ENCODE measurements at places on chromosomes 11 and 22.

GRCh38 chr11:65431451-65432099 lies 9.0 kb downstream of the NEAT1 start:
- peak; percentile 32 for DNase-seq

DNA sequence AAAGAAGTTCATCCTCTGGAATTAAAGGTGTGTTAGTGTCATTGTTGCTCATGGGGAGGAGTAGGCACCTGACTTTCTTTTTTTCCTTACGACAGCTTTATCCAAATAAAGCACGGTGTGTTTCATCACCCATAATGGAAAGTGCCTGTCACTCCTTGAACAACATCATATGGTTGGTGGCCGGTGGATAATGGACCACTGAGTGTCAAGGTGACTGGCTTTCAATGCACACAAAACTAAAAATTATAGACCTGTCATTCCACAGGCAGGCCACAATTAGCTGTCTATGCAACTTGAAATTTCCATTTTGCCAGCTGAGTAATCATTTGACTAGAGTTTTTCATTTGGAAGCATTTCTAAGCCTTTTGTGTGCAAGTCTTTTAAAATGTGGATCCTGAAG lies 45.0 kb upstream of the MPPED2 start:
- no peak for DNase-seq

DNA sequence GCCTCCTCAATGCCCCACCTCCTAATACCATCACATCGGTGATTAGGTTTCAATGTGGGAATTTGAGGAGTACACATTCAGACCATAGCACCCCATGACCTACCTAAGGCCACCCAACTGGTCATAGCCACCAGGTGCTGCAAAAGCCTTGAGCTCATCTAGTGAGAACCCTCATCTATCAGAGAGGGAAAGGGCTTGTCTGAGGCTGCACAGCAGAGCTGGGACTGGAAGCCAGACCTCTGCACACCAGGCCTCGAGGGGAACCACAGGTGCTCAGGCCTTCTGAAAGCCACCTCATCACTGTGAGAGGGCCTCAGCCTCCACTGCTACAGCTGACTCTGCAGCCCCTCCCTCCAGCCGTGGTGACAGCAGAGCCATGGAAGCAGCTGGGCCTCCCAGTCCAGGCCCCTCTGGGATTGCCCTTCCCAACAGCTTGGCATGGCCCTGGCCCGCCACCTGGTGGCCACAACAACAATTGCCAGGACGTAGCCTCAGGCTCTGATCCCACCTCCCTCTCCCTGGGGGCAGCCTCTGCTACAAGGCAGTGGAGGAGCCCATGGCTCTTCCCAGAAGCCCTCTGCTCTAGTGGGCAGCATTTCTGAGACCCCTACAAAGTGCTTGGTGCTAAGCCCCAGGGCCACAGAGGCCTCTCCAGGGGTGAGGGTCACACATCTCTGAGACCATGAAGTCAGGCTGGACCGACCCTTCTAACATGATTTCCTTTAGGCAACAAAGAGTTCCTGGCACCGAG lies 41.0 kb upstream of the PRDM11 start:
- DNase-seq, result peak; percentile 68

DNA sequence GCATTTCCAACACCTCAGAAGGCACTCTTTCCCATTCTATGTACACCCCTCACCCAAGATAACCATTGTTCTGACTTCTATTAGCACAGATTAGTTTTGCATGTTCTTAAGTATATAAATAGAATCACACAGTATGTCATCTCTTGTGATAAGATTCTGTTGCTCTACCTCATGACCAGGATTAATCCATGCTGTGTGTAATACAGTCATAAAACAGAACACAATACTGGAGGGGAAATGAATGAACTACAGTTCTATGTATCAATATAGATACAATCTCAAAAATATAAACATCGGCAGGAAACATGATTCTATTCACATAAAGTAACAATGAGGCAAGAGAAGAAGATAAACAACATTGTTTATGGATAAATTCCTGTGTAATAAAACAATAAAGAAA lies 151.5 kb downstream of the ATG16L2 start:
- DNase-seq, result no peak

DNA sequence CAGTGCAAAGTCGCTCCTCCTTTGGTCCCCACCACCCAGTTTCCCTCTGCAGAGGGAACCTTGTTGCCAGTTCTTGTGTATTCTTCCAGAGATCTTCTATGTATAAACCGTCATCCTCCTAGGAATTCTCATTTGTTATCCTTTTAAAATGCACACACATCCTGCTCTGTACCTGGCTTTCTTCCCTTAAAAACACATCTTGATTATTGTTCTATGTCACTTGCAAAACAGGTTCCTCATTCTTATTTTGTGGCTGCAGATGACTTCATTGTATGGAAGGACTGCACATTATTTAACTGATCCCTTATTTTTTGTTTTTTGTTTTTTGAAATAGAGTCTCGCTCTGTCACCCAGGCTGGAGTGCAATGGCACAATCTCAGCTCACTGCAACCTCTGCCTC lies 26.6 kb upstream of the SYT7 start:
- no peak for DNase-seq

GRCh38 chr11:119154178-119154577 lies 5.3 kb downstream of the ABCG4 start:
- no peak for DNase-seq

DNA sequence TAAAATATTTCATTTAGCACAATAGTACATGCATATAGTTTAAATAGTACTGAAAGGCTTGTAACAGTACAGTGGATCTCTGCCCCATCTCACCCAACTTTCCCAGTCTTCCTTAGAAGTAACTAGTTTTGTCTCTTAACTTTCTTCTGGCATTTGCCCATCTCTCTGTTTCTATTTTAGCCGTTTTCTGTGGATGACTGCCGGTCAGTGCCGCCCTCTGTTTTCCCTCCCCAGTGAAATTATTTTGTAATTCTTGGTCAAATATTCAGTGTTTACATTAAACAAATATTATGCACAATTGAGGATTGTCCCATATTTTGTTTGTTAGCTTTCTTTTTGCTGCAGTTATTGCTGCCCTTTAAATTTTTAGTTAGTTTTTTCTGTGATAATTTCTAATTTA lies 8.3 kb downstream of the PDHX start:
- no peak for DNase-seq

DNA sequence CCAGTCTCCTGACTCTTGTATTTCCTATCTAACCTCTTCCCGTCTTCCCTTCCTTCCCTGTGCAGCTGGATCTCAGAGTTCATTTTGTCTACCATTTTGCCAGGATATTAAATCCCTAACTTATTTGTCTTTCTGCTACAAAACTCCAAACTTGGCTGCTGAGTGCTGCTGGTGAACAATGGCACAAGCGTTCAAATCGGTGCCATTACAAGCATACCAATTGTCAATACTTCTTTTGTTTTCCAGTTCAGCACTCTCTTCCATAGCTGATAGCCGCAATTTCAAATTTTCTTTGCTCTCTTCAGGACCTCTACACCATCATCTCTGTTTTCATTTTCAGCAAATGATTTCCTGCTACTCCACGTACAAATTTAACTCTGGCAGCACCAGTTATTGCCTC lies 13.4 kb downstream of the IL18 start:
- DNase-seq, result no peak

GRCh38 chr22:35541254-35541748 lies 670 bp downstream of the RASD2 start:
- DNase-seq, result peak; percentile 46

DNA sequence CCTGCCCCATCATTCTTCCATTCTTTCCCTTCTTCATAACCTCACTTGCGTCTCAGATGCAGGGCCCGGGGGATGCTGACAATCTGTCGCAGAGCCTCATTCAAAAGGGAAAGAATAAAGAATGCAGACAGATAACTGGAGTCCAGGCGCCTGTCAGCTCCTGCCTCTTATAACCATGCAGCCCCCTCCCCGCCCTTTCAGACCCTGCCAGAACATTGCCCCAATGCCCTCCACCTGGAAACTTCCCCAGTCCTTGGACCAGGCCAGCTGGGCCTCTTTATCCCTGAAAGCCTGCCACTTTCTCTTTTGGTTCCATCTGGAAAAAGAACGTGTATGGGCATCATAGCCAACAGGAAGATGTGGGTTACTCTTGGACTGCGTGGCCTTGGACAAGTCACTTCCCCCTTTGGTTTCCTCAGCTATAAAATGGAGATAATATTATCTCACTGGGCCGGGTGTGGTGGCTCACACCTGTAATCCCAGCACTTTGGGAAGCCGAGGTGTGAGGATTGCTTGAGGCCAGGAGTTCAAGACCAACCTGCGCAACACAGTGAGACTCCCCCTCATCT lies 2.1 kb upstream of the TCF20 start:
- DNase-seq, result no peak

GRCh38 chr22:30305519-30305905 lies 16.2 kb upstream of the CASTOR1 start:
- peak; percentile 76 for DNase-seq

- no peak for DNase-seq
These were observed 1.1 kb upstream of the GAB2 start for GRCh38 chr11:78418584-78419211.

DNA sequence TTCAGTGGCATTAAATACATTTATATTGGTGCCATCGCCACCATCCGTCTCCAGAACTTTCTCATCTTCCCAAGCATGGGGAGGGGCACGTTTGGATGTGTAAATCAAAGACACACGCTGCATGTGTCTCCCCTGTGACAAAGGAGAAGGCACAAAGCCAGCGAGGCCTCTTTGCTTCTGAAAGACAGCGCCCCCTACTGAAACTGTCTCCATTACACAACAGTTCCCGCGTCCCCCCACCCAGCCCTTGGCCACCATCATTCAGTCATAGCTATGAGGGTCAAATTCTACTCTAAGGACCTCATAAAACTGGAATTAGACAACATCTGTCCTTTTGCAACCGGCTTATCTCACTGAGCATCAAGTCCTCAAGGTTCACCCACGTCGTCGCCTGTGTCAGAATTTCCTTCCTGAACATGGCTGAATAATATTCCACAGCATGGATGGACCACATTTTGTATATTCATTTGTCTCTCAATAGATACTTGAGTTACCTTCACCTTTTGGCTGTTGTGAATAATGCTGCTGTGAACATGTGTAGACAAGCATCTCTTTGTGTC lies 64.8 kb downstream of the IGF2 start:
- DNase-seq, result no peak

DNA sequence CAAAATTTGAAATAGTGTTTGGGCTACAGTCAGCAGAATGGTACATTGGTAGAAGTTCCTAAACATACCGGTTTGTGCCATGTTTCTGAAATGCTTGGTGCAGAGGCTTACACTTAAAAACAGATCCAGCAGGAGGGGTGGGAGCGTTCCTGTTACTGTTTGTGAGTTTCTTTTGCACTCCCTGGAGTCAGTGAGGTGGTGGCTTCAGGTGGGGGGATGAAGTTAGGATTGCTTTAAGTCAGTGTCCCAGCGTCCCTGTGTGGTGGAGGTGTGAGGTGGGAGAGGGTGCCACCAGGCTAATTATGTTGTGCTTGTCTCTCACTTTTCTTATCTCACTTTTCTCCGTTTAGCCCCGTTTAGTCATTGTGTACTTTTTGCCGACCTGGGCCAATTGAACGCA lies 9.7 kb downstream of the TNRC6B start:
- no peak for DNase-seq

- no peak for DNase-seq
These were observed at the start of gene MPEG1 for GRCh38 chr11:59212744-59213631. Gene MPEG1 (minus strand): TSS chr11:59212927. CDS start chr11:59212865, 62 bp downstream.

DNA sequence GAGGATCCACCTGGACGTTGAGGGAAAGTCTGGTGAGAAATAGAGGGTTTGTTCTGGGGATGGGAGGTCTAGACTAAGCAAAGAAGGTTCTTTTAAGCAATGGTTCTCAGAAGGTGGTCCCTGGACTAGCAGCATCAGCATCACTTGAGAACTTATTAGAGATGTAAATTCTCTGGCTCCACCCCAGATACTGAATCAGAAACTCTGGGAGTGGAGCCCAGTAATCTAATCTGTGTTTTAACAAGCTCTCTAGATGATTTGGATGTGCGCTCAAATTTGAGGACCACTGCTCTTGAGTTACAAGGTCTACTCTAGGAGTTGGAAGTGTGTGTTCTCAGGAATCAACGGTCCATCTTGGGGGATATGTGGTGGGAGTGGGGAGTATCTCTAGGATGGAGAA lies 3.3 kb upstream of the ABCG4 start:
- no peak for DNase-seq

GRCh38 chr11:102330231-102330630 lies 12.9 kb downstream of the BIRC3 start:
- no peak for DNase-seq

DNA sequence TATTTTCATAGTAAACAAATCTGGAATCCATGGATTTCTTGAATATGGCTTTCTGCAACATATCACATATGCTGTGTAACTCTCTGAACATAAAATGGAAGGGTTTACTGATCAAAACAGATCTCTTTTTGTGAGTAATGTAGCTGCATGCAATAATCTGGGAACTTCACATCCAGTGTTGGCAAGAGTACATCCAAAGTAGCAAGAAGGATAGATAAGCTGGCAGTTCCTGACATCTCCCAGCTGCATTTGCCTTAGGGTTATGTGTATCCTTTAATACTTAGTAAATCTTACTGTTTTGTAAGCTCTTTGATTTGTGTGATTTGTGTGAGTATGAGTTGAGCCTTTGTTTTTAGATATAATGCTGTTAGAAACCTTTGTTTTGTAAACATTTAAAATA lies 280.4 kb upstream of the CNTN5 start:
- no peak for DNase-seq

DNA sequence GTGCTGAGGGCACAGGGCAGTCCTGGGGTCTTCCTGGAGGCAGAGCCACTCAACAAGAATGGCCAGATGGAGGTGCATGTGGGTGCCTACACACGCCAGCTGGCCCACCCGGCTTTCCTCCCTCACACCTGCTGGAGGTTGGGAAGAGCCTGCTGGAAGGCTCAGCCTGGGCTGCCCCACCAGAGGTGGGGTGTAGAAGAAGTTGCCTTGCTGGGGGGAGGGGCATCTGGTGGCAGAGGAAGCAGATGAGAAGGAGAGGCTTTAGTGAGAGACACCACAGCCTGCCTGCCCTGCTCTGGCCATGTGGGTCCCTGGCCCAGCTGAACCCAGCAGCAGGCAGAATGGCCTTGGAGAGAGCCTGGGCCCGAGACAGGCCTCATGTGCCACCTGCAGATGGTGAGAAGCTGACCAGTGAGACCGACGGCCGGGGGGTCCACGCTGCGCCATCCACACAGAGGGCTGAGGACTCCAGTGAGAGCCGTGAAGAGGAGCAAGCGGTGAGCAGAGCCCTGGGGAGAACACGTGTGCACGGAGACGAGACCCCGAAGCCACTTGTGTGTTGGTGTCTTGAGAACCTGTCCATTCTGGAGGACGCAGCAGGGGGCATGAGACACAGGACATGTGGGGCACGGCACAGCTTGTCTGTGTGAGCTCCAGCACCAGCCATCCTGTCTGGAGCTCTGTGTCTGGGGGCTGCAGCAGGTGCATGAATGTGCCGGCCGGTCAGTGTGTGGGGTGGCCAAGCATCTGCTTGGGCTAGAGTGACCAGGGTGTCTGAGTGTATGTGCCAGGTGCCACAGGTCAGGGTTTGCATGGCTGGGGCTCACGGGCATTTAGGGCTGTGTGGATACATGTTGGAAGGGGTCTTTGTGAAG lies 2.7 kb downstream of the B4GALNT4 start:
- no peak for DNase-seq

All from transverse colon (tissue), 4 donors.